ENCODE measurements at places on chromosomes 16 and 17.
A peak's percentile ranks its signal among the peaks of the same experiment; 100 is the strongest.

DNA sequence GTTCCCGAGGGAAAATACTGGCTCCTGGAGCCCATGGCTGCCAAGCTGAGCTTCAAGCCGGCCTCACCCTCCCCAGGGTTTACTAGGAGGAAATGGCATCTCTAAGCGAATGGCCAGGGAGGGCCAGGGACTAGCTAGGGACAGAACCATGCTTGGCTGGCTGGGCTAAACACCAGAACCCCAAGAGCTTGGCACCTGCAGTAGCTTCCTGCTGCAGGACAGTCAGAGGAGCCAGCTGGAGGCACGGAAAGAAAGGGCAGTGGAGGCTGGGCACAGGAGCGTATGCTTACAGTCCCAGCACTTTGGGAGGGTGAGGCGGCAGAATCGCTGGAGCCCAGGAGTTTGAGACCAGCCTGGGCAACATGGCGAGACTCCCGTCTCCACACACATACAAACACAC is 33.7 kb downstream of the PEMT start:
- DNase-seq = no peak

- no peak for DNase-seq
Observed at GRCh38 chr17:64219571-64219970, 43.5 kb downstream of the TEX2 start.

DNA sequence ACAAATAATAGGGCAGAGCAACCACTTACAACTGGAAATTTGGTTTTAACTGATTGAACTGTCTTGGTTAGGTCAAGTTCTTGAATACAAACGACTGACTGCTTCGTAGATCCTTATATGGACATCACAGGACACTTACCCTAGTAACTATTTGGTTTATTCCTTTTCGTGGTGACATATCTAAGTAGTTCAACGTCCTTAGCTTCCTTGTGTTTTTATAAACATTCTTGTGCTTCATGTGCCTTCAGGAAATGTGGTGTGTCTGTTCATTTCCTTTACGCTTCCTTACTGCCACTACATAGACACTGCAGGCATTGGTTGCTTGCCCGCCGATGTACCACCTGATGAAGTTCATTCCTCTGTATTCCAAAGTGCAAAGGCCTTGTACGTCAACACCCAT is 59.3 kb downstream of the USP10 start:
- DNase-seq = no peak

- DNase-seq = no peak
Observed at GRCh38 chr16:50797456-50797855, 55.6 kb downstream of the CYLD start.

- no peak for DNase-seq
Observed at GRCh38 chr16:74219706-74220105, 76.9 kb upstream of the PSMD7 start.

DNA sequence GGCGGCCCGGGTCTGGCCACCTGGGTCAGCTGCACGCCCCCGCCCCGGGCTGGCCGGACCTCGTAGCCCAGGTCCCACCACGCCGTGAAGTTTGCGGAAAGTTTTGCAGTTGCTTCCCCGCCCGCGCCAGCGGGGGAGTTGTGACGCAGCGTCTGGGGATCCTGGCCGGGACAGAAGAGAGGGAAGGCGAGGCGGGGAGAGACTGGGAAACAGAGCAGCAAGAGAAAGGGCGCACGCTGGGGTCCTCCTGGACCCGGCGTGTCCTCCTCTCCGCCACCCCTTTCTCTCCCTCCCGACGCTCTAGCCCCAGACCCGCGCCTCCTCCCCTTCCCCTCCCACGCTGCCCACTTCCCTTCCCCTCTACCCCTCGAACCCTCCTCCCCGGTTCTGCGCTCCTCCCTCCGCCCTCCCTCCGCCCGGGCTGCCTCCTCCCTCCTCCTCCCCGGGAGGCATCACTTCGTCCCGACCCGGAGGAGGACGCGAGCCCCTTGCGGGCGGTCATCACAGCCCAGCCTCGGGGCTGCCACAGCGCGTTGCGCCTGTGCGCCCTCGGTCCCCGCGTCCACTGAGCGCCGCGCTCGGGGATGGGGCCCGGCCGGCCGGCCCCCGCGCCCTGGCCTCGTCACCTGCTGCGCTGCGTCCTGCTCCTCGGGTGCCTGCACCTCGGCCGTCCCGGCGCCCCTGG is at the start of gene MRC2:
Gene MRC2 (plus strand): TSS at position 452 of the 685 bp plus-strand sequence. CDS start 133 bp downstream, at position 585.
- no peak for DNase-seq

DNA sequence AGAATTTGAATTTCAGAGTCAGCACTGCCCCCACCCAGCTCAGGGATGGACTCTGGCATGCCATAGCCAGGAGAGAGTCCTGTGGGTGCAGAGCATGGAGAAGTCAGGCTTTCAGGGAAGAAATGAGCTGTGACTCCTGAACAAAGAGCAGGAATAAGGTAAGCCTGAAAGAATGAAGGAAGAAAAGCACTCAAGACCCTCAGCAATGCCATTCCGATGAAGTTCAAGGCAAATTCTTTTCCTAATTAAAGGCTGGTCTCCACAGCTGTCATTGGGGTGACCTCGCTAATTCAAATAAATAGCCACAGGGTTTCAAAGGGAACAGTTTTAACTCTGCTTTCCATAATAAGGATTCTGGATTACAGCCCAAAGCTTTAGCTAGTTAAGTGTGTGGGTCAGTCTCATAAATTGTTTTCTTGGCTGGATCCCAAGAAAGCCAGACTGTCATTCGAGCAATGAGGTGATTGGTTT is 31.7 kb downstream of the TOM1L2 start:
- DNase-seq = no peak

GRCh38 chr17:13410874-13411273 is 190.9 kb downstream of the HS3ST3A1 start:
- DNase-seq = no peak

DNA sequence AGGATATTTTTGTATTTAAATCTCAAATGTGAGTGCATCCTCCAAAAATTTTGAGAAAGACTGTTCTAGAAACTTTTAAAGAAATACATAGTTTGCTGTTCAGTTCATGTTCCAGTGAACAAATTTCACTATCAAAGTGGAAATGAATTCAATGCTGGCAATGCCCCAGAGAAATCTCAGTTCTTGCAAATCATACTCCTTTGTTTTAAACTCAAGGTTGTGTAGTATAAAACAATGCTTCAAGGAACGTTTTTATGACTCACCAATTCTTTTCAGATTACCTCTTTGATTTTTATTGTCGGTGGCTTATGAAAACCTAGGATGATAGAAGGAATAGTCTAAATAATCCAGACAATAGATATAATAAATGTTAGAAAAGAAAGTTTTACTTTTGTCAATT is 17.6 kb downstream of the LPCAT2 start:
- no peak for DNase-seq

- DNase-seq = no peak
Observed at GRCh38 chr17:18916816-18917500, 35.0 kb upstream of the SLC5A10 start.

DNA sequence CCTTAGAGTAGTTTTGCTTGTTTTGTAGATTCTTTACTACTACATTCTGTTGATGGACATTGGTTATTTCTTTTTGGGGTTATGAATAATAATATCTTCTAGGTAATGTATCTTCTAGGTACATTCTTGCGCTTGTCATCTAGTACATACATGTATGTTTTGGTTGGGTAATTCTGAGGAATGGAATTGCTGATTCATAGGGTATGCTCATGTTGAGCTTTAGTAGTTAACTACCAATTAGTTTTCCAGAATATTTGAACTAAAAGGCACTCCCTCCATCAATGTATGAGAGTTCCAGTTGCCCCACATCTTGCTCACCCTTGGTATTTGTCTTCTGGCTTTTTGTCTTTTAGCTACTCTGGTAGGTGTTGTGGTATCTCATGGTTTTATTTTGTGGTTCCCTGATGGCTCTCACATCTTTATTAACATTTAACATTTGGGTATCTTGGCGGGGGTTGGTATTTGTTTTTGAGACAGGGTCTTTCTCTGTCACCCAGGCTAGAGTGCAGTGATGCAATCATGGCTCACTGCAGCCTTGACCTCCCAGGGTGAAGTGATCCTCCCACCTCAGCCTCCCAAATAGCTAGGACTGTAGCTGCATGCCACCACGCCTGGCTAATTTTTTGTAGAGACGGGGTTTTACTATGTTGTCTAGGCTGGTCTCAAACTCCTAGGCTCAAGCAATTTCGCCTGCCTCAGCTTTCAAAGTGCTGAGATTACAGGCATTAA is 47.1 kb downstream of the SLC6A4 start:
- DNase-seq = no peak

- no peak for DNase-seq
Observed at GRCh38 chr17:64420143-64420670, 28.7 kb upstream of the MILR1 start.

DNA sequence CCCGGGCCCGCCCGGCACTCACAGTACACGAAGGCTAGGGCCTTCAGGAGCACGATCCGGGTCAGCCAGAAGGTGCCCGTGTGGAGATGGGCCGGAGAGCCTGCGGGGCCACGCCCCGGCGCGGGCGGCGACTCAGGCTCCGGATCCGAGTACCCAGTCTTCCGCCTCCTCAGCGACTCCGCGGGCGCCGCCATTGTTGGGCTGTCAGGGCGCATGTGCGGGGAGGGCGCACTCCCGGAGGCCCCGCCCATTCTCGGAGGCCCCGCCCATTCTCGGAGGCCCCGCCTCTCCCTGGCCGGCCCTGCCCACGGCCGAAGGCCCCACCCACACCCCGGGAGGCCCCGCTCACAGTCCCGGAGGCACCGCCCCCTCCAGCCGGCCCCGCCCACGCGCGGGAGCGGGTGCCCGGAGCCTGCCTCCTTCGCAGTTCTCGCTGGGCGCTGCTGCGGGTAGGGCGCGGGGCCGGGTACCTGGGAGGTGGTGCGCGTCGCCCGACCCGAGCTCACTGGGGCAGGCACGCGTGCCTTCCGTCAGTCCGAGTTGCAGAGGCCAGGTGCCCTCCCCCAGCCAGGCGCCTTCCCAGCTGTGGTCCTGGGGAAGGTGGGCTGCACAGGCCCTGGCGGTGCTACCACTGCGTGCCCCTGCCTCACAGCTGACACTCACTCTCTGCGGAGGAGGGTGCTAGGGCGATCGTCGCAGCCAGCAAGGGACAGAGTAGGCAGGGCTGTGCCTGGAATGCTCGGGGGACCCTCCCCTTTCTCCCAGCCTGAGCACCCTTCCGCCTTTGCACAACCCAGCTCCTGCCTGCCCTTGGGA is at the start of gene LMF1:
Gene LMF1 (minus strand): TSS at position 219 of the 816 bp plus-strand sequence. CDS start 4 bp downstream, at position 215.
- DNase-seq = peak; percentile 97

DNA sequence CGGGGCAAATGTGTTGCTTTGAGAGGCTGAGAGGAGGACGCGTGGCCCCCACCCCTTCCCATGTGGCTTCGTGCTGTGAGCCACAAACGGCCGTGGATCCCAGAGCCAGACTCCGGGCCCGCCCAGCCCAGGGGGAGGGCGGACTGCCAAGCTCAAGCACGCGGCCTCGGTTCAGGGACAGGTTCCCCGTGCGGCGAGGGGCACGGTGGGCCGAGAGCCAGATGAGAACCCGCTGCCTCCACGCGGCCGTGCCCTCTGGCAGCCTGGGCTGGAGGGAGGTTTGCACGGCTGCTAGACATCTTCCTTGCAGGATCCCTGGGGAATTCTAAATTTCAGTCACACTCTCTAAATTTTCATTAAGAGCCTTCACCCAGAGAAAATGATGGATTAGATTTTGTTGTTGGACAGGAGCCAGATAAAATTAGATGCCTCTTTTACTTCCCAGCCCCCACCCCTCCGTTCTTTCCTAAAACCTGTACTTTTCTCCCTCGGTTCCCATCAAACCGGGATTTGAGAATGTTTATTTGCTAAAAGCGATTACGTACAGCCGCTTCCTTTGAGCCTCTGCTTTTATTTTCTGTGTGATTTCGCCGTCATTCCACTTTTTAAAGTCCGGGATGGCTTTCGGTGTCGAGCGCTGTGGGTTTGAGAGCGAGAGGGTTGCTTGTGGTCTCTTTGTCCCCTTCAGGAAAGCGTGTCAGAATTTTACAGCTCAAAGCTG is 25.0 kb upstream of the GNG13 start:
- DNase-seq = no peak

DNA sequence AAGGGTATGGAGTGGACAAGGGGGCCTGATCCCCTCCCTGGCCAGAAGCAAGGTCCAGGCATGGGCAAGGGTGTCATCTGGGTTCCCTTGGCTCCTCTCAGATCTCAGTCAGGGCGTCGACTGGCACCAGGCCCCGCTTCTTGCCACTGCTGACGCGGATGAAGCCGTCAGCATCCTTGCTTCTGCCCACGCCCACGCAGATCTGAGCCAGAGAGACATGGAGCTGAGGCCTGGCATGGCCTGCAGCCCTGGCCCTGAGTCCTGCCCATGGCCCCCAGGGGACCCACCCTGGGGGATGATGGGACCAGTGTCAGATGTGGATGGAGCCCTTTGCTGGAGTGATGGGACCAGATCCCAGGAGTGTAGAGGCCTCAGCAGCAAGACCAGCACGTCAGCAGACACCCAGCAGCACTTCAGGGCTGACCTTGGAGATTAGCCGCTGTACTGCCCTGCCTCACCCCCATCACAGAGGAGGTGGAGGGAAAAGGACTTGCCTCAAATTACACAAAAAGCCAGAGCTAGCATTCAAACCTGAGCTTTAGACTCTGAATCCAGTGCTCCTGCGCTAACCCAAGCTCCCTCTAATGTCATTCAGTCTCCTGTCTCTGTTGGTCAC is 12.2 kb downstream of the RPL19 start:
- no peak for DNase-seq

- DNase-seq = no peak
Observed at GRCh38 chr16:75260851-75261589, 9.6 kb upstream of the BCAR1 start.

- DNase-seq = no peak
Observed at GRCh38 chr16:74749291-74750055, 25.1 kb downstream of the FA2H start.

DNA sequence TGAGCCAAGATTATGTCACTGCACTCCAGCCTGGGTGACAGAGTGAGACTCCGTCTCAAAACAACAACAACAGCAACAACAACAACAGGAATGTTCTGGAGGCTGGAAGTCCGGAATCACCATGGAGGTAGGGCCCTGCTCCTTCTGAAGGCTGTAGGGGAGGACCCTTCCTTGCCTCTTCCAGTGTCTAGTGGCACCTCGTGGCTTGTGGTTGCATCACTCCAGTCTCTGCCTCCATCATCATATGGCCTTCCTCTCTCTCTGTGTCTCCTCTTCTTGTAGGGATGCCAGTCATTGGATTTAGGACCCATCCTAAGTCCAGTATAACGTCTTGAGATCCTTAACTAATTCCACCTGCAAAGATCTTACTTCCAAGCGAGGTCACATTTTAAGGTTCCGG is 14.0 kb downstream of the NAGPA start:
- no peak for DNase-seq

DNA sequence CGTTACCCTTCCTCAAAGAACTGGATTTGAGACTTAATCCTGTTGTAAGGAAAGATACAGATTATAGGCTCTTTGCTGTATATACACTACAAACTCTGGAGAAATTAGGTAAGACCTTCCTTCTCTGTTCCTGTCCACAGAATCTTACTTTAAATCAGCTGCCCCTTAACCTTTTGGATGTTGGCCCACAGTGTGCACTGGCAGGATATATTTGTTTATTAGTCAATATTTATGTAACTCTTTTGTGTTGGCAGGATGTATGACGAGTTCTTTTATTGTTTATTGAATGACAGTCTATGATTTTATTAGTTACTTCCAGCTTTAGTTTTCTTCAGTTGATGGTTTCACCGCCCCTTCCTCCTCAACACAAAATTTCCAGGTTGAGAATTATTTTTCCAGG is 19.7 kb downstream of the LRRC36 start:
- no peak for DNase-seq

DNA sequence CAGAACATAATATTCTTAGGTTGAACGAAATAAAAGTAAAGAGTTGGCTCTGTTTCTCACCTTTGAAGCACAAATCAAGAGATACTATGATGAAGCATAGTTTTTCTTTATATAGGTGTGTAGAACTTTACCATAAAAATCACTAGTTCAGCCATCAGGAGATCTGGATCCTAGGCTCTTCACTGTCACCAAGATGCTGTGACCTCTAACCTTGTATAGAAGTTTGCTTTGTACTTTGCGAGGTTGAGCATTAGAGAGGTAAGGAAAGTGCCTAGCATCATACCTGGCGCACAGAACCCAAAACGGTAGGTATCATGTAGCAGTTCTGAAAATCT is 553 bp upstream of the CDC6 start:
- no peak for DNase-seq

Data from stimulated activated CD8-positive, alpha-beta memory T cell treated with anti-CD3 and anti-CD28 coated beads, Interleukin-2, amount 100 ng/mL, for 1 hour (primary cell).